ENCODE measurements at places on chromosomes 3 and 15.

DNA sequence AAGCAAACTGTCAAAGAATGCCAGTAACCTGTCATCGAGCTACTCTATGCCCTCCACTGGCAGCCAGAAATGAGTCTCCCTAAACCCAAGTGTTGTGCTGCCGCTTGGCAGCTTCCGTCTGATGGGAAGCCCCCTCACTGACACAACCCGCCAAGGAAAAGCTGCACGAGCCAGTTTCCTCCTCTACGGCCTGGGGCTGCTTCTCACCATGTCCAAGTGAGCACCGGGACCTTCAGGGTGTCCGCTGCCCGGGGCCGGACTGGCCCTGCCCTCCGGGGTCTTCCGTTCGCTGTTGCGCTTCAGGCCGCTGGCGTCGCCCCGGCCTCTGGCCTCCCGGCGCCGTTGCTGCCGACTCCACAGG is 490 bp downstream of the TOMM70 start:
- no peak for DNase-seq

GRCh38 chr15:101206176-101206591 is 45.7 kb downstream of the CHSY1 start:
- no peak for DNase-seq

GRCh38 chr3:188261011-188261410 is 107.1 kb downstream of the LPP start:
- no peak for DNase-seq

GRCh38 chr3:66224220-66224619 is 3.4 kb downstream of the SLC25A26 start:
- no peak for DNase-seq

- no peak for DNase-seq
Observed at GRCh38 chr3:33438881-33439545, 1.2 kb downstream of the UBP1 start.

DNA sequence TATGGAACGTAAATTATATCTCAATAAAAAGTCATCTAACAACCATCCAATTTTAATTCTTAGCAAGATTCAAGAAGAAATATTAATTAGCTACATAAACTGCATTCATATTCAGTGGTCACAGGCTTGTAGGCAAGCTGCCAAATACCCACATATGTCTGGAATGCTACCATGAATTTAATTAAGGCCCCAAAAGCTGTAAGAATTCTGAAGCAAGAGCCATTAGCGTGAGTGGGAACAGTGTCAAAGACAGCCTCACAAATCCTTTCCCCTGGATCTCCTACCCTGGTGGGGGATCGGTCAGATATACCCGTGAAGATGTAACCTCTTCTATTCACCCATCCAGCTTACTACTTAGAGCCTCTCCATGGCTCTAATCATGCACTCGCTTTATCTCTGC is 40.0 kb downstream of the ATG7 start:
- no peak for DNase-seq
